ENCODE measurements at places on chromosomes 4 and X.

- H3K36me3 ChIP-seq: no peaks in the 10 kb centered on the region
- H3K4me3 ChIP-seq: no peak overlapping the region
- H3K27me3 ChIP-seq: no peaks in the 10 kb centered on the region
Observed at GRCh38 chr4:133095591-133095990, 53.5 kb upstream of the PCDH10 start.

GRCh38 chr4:2824836-2825381 is 18.7 kb upstream of the ADD1 start:
- H3K4me3 ChIP-seq: no peak overlapping the region
- H3K27me3 ChIP-seq: no peaks in the 10 kb centered on the region
- peaks cover 12% of the 10 kb centered on the region for H3K36me3 ChIP-seq
- no peaks in the 10 kb centered on the region for H3K4me1 ChIP-seq
- DNase-seq: no peak
- H3K27ac ChIP-seq: no peak overlapping the region

DNA sequence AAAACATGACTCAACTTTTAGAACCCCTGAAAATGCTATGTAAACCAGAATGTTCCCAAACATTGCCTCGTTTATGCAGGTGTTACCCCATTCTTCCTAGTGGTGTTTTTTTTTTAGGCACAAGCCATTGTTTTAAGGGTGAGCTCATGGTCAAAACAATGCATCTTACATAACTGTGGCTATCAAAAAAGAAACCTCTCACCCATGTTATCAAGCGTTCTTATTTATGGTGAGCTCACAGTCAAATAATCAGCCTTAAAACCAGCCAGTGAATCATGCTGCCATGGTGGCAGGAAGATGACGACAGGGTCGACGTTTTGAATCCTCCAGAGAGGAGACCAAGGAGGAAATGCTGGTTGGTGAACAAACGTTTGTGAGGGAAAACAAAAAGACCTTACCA is 195.2 kb downstream of the KDR start:
- no peaks in the 10 kb centered on the region for H3K27me3 ChIP-seq
- no peak overlapping the region for H3K27ac ChIP-seq
- H3K4me3 ChIP-seq: no peak overlapping the region
- H3K4me1 ChIP-seq: no peaks in the 10 kb centered on the region
- no peak for DNase-seq
- no peaks in the 10 kb centered on the region for H3K36me3 ChIP-seq

GRCh38 chr4:184032091-184032490 is 127.0 kb downstream of the STOX2 start:
- H3K27ac ChIP-seq: no peak overlapping the region
- H3K27me3 ChIP-seq: no peaks in the 10 kb centered on the region
- no peaks in the 10 kb centered on the region for H3K4me1 ChIP-seq
- H3K36me3 ChIP-seq: no peaks in the 10 kb centered on the region

DNA sequence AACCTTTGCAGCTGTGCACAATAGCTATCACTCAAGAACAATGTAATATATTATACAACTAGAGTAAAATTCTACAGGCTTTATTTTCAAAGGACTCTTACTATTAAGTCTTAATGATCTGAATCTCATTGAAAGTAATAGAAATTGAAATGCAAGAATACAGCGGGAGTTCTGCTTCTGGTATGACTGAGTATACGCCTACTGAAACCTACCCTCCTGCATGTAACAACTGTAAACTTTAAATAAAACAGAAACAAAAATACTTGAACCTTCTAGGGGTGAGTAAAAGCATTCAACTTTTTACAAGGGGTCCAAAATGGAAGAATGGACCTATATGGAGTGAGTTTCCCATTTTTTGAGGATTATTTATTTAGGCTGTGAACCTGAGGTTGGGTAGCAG is 13.5 kb downstream of the DCHS2 start:
- H3K4me1 ChIP-seq: no peaks in the 10 kb centered on the region
- H3K4me3 ChIP-seq: no peak overlapping the region
- no peak overlapping the region for H3K27ac ChIP-seq
- no peaks in the 10 kb centered on the region for H3K36me3 ChIP-seq

- no peak overlapping the region for H3K4me3 ChIP-seq
- no peaks in the 10 kb centered on the region for H3K36me3 ChIP-seq
- H3K27me3 ChIP-seq: no peaks in the 10 kb centered on the region
- no peaks in the 10 kb centered on the region for H3K4me1 ChIP-seq
- peak; percentile 11 for DNase-seq
Observed at GRCh38 chrX:120664081-120664480, 34.2 kb upstream of the C1GALT1C1 start.

GRCh38 chrX:134423606-134424005 is 36.4 kb upstream of the HPRT1 start:
- no peak overlapping the region for H3K4me3 ChIP-seq
- no peak overlapping the region for H3K27ac ChIP-seq
- no peaks in the 10 kb centered on the region for H3K4me1 ChIP-seq
- no peak for DNase-seq
- H3K27me3 ChIP-seq: no peaks in the 10 kb centered on the region

DNA sequence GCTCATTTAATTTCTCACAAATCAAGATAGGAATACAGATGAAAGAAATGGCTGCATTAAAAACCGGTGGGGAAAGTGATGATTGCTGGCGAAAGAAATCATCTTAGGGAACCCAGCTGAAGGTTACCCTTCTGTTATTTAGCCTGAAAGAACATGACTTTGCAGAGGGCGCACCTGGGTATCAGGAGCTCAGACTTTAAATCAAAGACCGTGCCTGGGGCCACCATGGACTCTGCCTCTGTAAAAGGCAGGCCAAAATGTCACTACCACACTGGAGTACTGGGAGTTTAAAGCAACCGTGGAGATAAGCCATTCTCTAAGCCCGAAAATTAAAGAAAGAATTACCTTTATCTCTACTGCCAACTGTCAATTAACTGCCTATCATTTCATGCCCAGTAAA is 24.3 kb downstream of the GPC3 start:
- no peaks in the 10 kb centered on the region for H3K27me3 ChIP-seq
- H3K36me3 ChIP-seq: no peaks in the 10 kb centered on the region
- no peak for DNase-seq
- H3K4me3 ChIP-seq: no peak overlapping the region
- H3K4me1 ChIP-seq: no peaks in the 10 kb centered on the region

DNA sequence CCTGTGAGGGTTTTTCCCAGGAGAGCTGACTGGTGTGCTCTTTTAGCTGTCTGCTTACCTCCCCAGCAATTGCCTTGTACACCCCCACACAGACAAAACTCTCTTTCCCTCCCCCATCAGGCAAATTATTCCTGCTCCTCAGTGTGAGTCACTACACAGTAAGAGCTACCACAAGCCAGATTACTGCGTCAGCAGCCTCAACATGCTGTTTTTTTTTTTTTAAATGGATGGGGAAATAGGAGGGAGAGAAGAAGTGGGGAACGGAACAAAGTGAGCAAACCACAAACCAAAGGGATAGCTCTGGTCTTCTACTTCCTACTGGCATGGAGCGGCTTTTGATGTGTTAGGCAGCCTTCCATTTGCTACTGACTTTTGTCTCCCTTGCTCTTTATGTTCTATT is 107.5 kb upstream of the ACSL4 start:
- peak; percentile 16 for DNase-seq
- H3K27me3 ChIP-seq: no peaks in the 10 kb centered on the region
- H3K4me1 ChIP-seq: no peaks in the 10 kb centered on the region

- H3K4me3 ChIP-seq: no peak overlapping the region
- no peak overlapping the region for H3K27ac ChIP-seq
- H3K27me3 ChIP-seq: no peaks in the 10 kb centered on the region
- no peak for DNase-seq
Observed at GRCh38 chr4:38724475-38724808, 58.3 kb downstream of the TLR10 start.

DNA sequence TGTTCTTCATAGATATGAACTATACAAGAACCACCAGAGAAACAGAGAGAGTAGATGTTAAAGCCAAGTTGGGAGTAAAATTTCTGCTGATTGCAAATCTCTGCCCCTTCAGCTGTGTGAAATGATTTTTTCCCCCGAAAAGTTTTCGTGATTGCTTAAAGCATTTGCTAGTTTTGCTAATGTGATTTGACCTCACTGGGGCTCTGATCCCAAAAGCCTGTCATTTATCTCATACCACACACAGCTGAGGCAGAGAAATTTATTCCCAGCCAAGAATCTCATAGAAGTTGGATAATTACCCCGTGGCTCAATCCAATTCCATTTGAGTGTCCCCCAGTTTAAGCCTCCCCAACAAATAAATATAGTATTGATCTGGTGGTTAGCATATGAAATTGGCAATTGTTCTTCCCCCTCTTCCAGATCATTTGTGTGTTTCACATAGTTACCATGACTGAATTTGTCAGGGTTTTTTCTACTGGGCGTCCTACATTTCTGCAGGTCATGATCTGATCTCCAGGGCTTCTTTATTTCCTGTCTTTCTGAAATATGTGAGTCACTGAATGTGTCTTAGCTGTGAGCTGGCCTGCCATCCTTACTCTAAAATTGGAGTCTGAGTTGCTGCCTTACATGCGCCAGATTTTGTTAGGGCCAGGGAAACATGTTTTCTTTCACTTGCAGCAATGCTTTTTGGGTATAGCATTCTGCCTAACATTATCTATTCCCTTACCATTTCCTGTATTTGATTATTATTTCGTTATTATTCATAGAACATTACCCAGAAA is 167.5 kb upstream of the FRMPD4 start:
- H3K27me3 ChIP-seq: no peaks in the 10 kb centered on the region
- H3K36me3 ChIP-seq: no peaks in the 10 kb centered on the region
- no peaks in the 10 kb centered on the region for H3K4me1 ChIP-seq
- DNase-seq: no peak
- H3K4me3 ChIP-seq: no peak overlapping the region

GRCh38 chr4:159006202-159006601 is 96.7 kb upstream of the RAPGEF2 start:
- no peak overlapping the region for H3K27ac ChIP-seq
- no peaks in the 10 kb centered on the region for H3K4me1 ChIP-seq
- no peak overlapping the region for H3K4me3 ChIP-seq

- H3K4me1 ChIP-seq: no peaks in the 10 kb centered on the region
- no peak overlapping the region for H3K4me3 ChIP-seq
- no peaks in the 10 kb centered on the region for H3K36me3 ChIP-seq
- no peak overlapping the region for H3K27ac ChIP-seq
Observed at GRCh38 chr4:38190717-38191178, 230.6 kb downstream of the PTTG2 start.

DNA sequence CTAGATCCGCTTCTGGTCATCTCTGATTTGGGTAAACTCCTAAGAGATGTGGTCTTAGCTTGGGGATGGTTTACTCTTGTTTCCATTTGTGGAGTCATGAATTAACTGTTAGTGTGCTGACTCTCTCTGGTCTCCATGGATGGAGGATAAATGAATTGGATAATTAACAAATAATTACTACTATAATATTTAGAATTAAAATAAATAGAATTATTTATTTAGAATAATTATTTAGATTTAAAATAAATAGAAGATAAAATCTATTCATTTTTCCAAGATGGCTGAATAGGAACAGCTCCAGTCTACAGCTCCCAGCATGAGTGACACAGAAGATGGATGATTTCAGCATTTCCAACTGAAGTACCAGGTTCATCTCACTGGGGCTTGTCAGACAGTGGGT is 1587.4 kb upstream of the AGA start:
- no peak overlapping the region for H3K4me3 ChIP-seq
- H3K36me3 ChIP-seq: no peaks in the 10 kb centered on the region

- H3K4me3 ChIP-seq: no peak overlapping the region
- no peak overlapping the region for H3K27ac ChIP-seq
- H3K27me3 ChIP-seq: no peaks in the 10 kb centered on the region
- no peak for DNase-seq
Observed at GRCh38 chrX:108271397-108271787, 166.8 kb downstream of the COL4A6 start.

GRCh38 chrX:42398967-42399631 is 378.9 kb downstream of the PPP1R2C start:
- no peaks in the 10 kb centered on the region for H3K36me3 ChIP-seq
- H3K27ac ChIP-seq: peak overlapping the region; percentile 88

DNA sequence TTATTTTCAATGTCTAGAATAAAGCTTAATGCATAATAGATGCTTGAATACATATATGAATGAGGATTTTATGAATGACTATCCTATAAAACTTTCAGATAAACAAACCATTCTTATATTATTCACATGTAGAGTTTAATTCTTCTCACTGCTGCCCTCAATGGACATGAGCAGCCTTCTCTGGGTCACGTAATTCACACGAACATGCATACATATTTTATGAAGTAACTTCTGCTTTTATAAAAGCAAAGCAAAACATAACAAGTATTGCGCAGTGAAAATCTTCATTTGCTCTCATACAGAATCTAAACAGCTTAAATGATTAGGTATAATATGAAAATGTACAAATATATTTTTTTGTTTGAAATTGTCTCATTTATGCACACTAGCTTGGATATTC is 116.7 kb downstream of the TMA16 start:
- no peaks in the 10 kb centered on the region for H3K36me3 ChIP-seq
- no peak overlapping the region for H3K4me3 ChIP-seq
- DNase-seq: no peak
- no peaks in the 10 kb centered on the region for H3K27me3 ChIP-seq

DNA sequence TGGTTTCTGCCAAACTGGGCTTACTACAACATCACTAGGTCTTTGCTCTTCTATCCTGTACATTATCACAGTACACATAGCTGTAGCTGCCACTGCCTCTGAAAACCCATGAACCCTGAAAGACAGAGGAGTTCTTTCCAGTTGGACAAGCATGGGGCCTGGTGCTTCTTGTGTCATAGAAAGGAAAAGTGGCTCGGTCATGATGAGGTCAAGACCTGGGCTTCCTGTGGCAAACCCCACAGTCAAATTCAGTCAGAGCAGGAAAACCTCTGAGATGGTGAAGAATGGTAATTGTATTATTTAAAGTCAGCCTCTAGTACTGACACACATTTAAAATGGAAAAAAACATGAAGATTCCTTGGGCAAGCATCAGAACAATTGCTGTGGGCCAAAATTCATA is 133.3 kb upstream of the PRPS2 start:
- H3K4me1 ChIP-seq: no peaks in the 10 kb centered on the region
- DNase-seq: no peak
- no peaks in the 10 kb centered on the region for H3K27me3 ChIP-seq
- H3K4me3 ChIP-seq: no peak overlapping the region
- H3K36me3 ChIP-seq: no peaks in the 10 kb centered on the region
- H3K27ac ChIP-seq: no peak overlapping the region

DNA sequence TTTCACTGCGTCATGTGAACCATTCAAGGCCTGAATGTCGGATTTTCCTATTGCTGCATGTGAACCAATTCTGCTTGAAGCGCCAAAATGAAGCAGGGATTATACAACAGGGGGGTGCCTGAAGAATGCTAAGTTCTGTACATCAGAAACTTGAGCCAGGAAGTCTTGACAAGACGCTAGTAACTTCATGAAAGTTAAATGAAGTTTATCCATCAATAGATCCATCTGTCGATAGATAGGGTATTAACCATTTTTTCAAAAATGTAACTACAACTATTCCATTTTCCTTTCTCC is 590 bp upstream of the NAF1 start:
- H3K4me3 ChIP-seq: peak overlapping the region; percentile 12
- no peaks in the 10 kb centered on the region for H3K36me3 ChIP-seq
- H3K4me1 ChIP-seq: peaks cover 8% of the 10 kb centered on the region
- DNase-seq: no peak
- no peak overlapping the region for H3K27ac ChIP-seq
